ENCODE measurements at places on chromosomes 12 and 14.

GRCh38 chr12:62934239-62934798, 631 bp downstream of the PPM1H start:
- peak; percentile 57 for DNase-seq

DNA sequence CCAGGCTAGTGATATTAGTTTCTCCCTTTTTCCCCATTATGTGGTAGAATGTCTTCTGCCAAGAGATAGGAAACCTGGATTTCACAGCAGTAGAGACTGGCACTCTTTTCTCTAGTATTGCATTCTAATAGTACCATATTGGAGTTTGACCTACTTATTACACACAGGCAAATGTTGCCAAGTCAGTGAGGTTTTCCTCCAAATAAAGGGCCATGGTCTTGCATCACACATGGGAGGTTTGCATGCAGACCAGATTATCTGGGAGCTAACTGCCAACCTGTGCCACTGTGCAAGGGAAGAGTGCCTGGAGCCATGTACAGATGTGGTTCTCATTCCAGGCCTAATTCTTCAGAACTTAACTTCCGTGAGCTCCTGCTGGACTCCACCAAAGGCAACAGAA, 113.3 kb downstream of the ANO6 start:
- no peak for DNase-seq

DNA sequence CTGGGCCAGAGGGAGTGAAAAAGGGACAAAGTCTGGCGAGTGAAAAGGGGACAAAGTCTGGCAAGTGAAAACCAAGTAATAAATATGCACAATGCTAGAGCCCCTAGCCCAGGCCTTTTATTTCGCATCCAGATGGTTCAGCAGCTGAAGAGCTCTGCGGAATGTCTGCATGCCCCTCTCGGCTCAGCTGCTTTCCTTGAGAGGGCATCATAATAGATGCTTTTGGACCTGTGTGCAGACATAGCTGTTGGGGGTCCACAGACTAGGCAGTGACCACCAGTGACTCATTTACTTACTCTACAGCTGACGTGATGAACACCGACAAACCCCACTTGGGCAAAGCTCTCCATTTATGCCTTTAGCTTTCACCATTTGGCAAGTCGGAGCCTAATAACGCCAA, 4.3 kb downstream of the NIN start:
- DNase-seq, result no peak

DNA sequence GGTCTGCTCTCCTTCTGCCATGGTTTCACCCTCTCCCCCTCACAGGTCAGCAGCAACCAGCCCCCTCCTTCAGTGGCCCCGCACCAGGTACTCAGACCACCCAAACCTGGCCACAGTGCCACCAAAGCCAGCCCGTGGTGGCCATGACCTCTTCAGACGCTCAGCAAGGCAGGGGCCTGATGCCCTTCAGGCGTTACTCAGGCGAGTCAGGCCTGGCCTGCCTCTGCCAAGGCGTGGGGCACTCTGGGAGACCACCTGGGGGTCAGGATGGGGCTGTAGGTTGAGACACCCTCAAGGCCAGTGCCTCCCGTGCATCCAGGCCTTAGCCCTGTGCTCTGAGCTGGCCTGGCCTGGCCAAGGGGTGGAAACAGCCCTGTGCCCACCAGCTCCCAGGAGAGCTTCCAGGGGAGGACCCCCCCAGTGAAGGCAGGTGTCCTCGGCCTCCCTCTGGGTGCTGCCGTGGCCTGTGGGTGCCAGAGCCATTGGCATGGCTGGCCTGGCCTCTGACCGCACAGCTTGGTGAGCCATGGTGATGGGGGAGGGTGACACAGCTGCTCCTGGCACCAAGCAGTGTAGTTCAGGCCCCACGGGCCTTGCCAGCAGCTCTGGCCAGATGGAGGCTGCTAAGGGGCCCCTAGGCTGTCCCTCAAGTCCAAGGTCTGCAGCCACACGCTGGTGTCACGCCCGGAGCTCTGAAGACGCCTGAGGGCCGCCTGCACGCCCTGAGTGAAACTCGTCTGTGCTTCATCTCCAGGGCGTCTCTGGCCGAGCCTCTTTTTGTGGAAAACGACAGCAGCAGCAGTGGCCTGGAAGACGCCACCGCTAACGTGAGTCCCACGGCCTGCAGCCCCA, 15.1 kb downstream of the XRCC3 start:
- no peak for DNase-seq

GRCh38 chr14:52875707-52876106, 75.1 kb downstream of the FERMT2 start:
- DNase-seq, result no peak

DNA sequence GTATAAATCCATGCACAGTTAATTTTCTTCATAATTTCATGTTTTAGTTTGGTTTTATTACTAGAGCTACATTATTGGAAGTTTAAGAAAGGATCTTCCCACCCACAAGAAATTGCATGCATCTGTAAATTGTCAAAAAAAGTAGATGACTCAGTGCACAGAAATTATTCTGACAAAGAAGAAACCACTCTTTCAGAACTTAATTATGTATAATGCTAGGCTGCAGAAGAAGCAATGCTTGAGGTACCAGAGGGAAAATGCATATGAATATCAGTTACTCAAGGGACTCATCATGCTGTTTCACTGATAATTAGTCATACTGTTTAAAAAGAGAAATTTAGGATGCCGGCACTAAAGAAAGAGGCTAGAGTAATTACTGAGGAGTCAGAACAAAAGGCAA, 147.0 kb downstream of the SLC16A7 start:
- peak; percentile 76 for DNase-seq

GRCh38 chr12:49098703-49099102, 4.1 kb upstream of the DHH start:
- no peak for DNase-seq

DNA sequence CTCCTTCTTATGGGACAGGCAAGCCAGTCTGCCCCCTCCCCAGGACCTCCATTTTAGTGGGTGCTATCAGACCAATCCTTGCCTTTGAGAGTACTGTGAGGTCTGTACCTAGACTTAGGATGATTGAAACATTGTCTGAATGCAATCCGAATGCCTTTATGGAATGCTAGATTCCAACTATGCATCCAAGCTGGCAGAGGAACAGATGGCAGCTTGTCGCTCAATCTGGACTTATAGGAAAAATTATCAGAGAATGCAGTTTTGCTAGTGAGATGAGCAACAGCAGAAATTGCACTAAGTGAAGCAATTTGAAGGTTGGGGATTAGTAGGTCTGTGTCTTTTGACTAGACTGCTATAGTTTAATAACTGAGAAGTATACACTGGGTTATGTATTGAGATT, 109.1 kb downstream of the DYRK2 start:
- DNase-seq, result no peak

- DNase-seq, result peak; percentile 86
Observed at GRCh38 chr12:19988459-19988873, 379.9 kb upstream of the PDE3A start.

DNA sequence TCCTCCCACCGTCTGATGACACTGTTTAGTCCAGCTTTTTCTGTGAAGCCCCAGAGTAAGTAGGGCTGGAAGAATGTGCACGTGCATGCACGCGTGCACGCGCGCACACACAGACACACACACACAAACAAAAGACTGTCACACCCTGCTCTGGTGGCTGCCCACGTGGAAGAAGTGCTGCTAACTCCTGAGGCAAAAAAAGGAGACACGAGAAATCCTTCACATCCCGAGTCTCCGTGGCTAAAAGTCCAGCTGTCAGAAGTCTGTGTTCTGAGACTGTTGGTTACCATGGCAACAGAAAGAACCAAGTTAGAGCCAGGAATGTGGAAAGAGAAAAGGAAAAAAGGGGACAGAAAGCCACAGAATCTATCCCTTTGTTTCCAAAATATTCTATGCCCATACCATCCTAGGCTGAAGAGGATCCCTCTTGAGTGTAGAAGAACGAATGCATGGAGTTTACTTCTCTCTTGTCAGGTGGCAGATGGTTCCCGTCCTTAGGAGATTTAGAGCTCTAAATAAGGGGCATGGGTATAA, 1.6 kb upstream of the C12orf71 start:
- DNase-seq, result peak; percentile 72

GRCh38 chr12:41514907-41515306, 326.8 kb downstream of the PDZRN4 start:
- no peak for DNase-seq

DNA sequence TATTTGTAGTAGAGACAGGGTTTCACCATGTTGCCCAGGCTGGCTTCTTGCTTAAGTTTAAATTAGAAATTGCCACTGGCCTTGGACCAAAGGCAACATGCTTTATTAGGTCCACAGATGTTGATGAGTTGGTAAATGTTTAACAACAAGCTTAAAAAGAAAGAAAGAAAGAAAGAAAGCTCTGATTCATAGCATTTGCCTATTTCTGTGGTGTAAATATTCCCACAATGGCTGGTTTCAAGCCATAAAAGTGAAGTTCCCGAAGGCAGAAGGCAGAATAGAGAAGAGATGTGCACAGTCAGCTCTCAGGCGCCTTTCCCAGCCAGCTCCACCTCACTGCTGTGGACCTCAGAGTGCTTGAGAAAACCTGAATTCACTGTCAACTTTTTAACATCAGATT, 26.4 kb downstream of the KCNK13 start:
- no peak for DNase-seq
